ENCODE measurements at places on chromosomes 6 and 20. TPM values are rescaled to one million over a fixed set of nuclear protein-coding genes. Genes with fewer than 3 reads are reported as not detected.

The LYRM2 gene
- total RNA-seq, result 42.8 TPM

The PPIL6 gene
- 8.4 TPM for total RNA-seq

GRCh38 chr6:136923116-136923953 is 1.2 kb downstream of the SLC35D3 start:
- H3K36me3 ChIP-seq, result no peaks in the 10 kb centered on the region
- peak; percentile 17 for DNase-seq
- peaks cover 21% of the 10 kb centered on the region for H3K27me3 ChIP-seq
- H3K27ac ChIP-seq, result no peak overlapping the region

GRCh38 chr6:89204096-89204495 is 13.1 kb downstream of the GABRR1 start:
- no peaks in the 10 kb centered on the region for H3K36me3 ChIP-seq
- H3K27ac ChIP-seq, result no peak overlapping the region
- DNase-seq, result no peak
- no peaks in the 10 kb centered on the region for H3K4me1 ChIP-seq
- H3K27me3 ChIP-seq, result no peaks in the 10 kb centered on the region

The RIPOR2 gene
- total RNA-seq, result 24.2 TPM

The ABHD16B gene
- not detected for total RNA-seq

The LY6G6C gene
- not detected for total RNA-seq

DNA sequence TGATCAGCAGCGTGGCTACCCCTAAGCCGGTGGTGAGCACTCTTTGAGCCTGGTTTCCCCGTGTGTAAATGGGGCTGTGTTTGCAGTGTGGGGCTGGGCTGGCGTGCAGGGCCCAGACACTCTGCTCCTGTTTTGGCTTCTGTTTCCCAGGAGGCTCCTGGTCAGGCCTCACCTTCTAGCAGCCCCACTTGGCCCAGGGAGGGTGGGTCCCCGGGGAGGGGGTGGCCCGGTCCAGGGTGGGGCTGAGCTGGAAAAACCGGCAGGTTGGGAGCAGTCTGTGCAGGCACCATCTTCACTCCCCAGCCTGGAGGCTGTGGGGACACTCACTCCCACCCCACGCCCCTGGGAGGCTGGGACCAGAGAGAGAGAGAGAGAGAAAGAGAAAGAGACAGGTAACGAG is 25.3 kb downstream of the CEBPB start:
- no peaks in the 10 kb centered on the region for H3K4me1 ChIP-seq
- no peaks in the 10 kb centered on the region for H3K36me3 ChIP-seq
- DNase-seq, result no peak
- no peak overlapping the region for H3K4me3 ChIP-seq
- H3K27me3 ChIP-seq, result no peaks in the 10 kb centered on the region

GRCh38 chr6:135950669-135951068 is 99.2 kb downstream of the PDE7B start:
- no peaks in the 10 kb centered on the region for H3K4me1 ChIP-seq
- H3K4me3 ChIP-seq, result no peak overlapping the region
- no peaks in the 10 kb centered on the region for H3K27me3 ChIP-seq
- no peak overlapping the region for H3K27ac ChIP-seq
- H3K36me3 ChIP-seq, result no peaks in the 10 kb centered on the region

DNA sequence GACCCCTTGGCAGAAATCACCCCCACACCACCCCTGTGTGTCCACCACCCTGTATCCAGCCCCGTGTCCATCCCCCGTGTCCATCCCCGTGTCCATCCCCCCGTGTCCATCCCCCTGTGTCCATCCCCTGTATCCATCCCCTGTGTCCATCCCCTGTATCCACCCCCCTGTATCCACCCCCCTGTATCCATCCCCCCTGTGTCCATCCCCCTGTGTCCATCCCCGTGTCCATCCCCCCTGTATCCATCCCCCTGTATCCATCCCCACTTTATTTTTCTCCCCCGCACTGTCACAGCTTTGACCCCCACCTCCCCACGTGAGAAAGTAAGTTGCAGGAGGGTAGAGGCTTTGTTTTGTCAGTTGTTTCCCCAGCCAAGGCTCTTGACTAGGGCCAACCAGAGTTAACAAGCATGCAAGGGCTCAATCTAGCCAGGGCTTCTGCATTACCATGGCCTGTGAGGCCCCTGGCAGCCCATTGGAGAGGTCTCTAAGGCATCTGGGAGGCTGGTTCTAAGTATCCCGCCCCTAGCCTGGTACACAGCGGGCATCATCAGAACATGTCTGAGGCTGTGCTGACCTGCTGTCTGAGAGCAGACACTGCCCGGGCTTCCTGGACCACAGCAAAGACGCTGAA is 18.1 kb upstream of the SIRPA start:
- no peak overlapping the region for H3K27ac ChIP-seq
- H3K4me1 ChIP-seq, result peaks cover 6% of the 10 kb centered on the region
- H3K4me3 ChIP-seq, result no peak overlapping the region
- DNase-seq, result no peak

GRCh38 chr6:128370072-128370471 is 150.3 kb downstream of the PTPRK start:
- no peak for DNase-seq
- no peak overlapping the region for H3K4me3 ChIP-seq
- H3K4me1 ChIP-seq, result no peaks in the 10 kb centered on the region
- no peak overlapping the region for H3K27ac ChIP-seq

DNA sequence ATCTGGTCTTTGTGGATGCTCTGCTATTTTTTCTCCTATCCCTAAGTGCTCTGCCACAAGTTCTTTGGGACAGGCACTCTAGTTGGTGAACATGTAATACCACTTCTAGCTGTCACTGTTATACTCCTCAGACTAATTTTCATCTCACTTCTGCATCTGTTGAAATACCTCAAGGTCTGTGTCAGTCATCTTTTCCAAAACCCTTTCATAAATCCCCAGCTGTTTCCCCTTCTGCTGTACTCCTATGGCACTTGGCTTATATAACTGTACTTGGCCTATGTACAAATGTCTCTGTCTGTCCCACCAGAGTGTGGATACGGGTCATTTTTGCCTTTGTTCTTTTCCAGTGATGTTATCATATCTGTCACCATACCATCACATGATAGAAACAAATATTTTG is 124.2 kb downstream of the FHL5 start:
- no peak overlapping the region for H3K4me3 ChIP-seq
- no peaks in the 10 kb centered on the region for H3K27me3 ChIP-seq
- DNase-seq, result no peak
- H3K4me1 ChIP-seq, result no peaks in the 10 kb centered on the region
- H3K27ac ChIP-seq, result no peak overlapping the region
- H3K36me3 ChIP-seq, result no peaks in the 10 kb centered on the region

The DSTN gene
- total RNA-seq, result 409 TPM

- H3K27me3 ChIP-seq, result peaks cover 2% of the 10 kb centered on the region
- H3K4me3 ChIP-seq, result no peak overlapping the region
- DNase-seq, result peak; percentile 71
- H3K4me1 ChIP-seq, result no peaks in the 10 kb centered on the region
- no peaks in the 10 kb centered on the region for H3K36me3 ChIP-seq
Observed at GRCh38 chr20:64101731-64102621, 5.4 kb downstream of the NPBWR2 start.
